Activated CD4-positive, alpha-beta T cell treated with anti-CD3 and anti-CD28 coated beads, Interleukin-2, amount 10 ng/mL, durations not matched to agents 24 days and 14 days (primary cell): ENCODE measurements at places on chromosomes 3 and 15. TPM values are rescaled to one million over a fixed set of nuclear protein-coding genes. Genes with fewer than 3 reads are reported as not detected.

DNA sequence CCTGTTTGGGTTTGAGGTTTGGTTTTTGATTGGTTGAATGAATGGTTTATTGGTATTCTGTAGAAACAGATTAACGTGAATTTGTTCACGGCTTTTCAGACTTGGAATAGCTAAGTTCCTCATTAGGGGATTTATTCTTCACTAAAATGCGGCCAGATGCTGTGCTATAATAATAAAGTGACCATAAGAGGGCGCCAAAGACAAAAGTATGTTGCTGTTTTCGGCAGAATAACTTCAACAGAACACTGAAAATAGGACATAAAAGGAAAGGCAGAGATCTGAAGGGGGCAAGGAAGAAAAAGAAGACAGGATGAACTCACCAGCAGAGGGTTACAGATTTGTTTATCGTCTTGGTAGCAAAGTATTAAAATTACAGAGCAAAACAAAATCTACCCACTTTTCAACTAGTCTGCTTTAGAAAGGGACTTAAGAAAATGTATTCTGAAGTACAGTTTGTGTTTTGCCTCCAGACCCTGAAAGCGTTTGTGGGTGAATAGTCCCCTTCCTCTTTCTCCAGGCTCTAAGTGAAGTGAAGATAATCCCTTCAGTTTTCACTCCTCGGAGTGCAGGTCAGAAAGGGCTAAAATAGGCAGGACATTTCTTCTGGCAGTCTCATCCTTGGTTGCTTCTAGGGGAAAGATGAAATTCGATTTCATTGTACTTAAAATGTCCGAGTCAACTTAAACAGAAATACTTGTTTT, 147.6 kb downstream of the IL20RB start:
- H3K27ac ChIP-seq = no peak overlapping the region
- peak; percentile 71 for DNase-seq
- H3K27me3 ChIP-seq = peaks cover 10% of the 10 kb centered on the region

GRCh38 chr3:32154205-32154579, 47.8 kb downstream of the GPD1L start:
- no peak overlapping the region for H3K4me3 ChIP-seq
- no peak for DNase-seq
- H3K27me3 ChIP-seq = no peaks in the 10 kb centered on the region
- no peak overlapping the region for H3K27ac ChIP-seq

GRCh38 chr3:74491874-74492273, 122.6 kb downstream of the CNTN3 start:
- no peak for DNase-seq
- H3K36me3 ChIP-seq = no peaks in the 10 kb centered on the region
- no peak overlapping the region for H3K27ac ChIP-seq
- no peaks in the 10 kb centered on the region for H3K27me3 ChIP-seq
- H3K4me1 ChIP-seq = no peaks in the 10 kb centered on the region

DNA sequence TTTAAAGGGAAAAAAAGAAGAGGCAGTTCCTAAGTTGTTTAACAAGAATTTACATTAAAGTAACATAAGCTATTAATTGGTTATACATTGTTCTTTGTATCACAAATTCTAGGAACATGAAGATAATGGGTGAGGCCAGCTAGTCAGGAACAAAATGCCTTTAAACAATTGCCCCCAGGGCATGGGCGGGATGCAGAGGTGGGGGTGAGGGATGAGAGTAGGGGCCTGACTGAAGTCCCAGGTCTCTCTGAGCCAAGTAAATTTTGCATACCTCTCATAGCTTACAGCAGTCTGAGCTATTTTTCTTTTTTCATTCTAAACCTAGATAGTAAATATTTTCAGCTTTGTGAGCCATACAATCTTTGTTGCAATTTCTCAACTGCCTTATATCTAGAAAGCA, 77.8 kb upstream of the RNU6-1 start:
- H3K36me3 ChIP-seq = no peaks in the 10 kb centered on the region
- no peaks in the 10 kb centered on the region for H3K4me1 ChIP-seq
- peaks cover 6% of the 10 kb centered on the region for H3K27me3 ChIP-seq
- DNase-seq = no peak

- H3K36me3 ChIP-seq = no peaks in the 10 kb centered on the region
- peaks cover 3% of the 10 kb centered on the region for H3K27me3 ChIP-seq
- H3K4me3 ChIP-seq = no peak overlapping the region
- H3K27ac ChIP-seq = no peak overlapping the region
- peaks cover 43% of the 10 kb centered on the region for H3K4me1 ChIP-seq
Observed at GRCh38 chr3:13424141-13424844, 4.2 kb upstream of the NUP210 start.

DNA sequence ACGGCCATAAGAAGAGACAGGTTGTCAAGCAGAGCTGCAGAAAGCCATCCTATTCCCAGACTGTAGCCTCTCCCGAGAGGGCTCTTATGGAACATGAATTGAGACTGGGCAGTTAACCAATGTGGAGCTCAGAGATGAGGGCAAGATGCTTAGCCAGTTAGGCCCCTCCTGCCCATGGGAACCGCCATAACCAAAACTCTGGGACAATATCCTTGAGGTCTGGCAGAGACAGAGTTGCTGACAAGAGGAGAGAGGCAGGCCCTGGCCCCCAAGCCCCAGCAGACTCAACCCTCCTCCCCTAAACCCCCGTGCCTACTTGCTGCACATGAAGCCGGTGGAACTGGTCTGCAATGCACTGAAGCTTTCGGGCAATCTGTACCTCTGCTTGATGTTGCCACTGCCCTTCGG, 4.8 kb downstream of the BMF start:
- no peak overlapping the region for H3K27ac ChIP-seq
- no peaks in the 10 kb centered on the region for H3K27me3 ChIP-seq
- H3K4me1 ChIP-seq = peaks cover 79% of the 10 kb centered on the region
- H3K4me3 ChIP-seq = no peak overlapping the region
- H3K36me3 ChIP-seq = peaks cover 23% of the 10 kb centered on the region

DNA sequence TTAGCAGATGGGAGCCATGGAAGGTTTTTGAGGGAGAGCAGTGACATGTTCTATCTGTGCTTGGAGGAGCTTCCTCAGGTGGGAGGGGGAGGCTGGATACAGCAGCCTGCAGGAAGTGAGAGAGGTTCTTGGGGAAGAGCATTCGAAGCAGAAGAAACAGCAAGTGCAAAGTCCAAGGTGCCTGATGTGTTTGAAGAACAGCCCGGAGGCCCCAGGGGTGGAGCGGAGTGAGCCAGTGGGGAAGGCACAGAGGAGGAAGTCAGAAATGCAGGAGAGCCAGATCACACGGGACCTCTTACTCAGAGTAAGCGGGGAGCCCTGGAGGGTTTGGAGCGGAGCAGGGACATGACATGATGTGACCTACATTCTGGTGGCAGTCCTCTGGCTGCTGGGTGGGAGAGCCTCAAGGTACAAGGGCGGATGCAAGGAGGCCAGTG, 10.8 kb downstream of the ITGA11 start:
- H3K36me3 ChIP-seq = no peaks in the 10 kb centered on the region
- no peak for DNase-seq
- H3K4me3 ChIP-seq = no peak overlapping the region
- no peaks in the 10 kb centered on the region for H3K4me1 ChIP-seq
- no peaks in the 10 kb centered on the region for H3K27me3 ChIP-seq

GRCh38 chr3:76107935-76108570, 322.7 kb upstream of the ZNF717 start:
- no peak overlapping the region for H3K27ac ChIP-seq
- DNase-seq = no peak
- H3K27me3 ChIP-seq = no peaks in the 10 kb centered on the region

- no peaks in the 10 kb centered on the region for H3K27me3 ChIP-seq
- peaks cover 5% of the 10 kb centered on the region for H3K4me1 ChIP-seq
- H3K27ac ChIP-seq = no peak overlapping the region
- no peaks in the 10 kb centered on the region for H3K36me3 ChIP-seq
Observed at GRCh38 chr3:112446343-112446742, 52.9 kb downstream of the BTLA start.

FGD5 gene
- 0.14 TPM in 1 of 2 replicates, not detected in the other for total RNA-seq

SEMA6D gene
- total RNA-seq = not detected in 2 replicates

SPCS1 gene
- total RNA-seq = 134 and 135 TPM in 2 replicates
